ENCODE measurements at places on chromosomes 16 and 17.

DNA sequence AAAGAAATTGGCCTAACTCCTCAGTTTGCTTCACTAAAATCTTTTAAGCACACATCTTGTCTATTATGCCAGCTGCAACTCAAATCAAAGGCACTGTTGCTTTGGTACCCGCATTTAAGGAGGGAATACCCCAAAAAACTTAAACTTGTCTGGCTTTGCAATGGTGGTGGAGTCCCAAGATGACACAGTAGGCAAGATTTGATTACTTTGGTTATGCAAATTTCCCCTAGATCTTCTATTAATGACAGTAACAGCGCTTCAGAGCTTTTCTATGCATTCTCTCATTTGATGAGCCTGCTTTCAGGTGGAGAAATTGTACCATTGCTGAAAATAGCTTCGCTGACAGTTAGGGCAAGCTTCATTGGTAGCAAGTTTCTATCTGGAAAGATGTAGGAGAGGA lies 27.2 kb downstream of the WWOX start:
- no peak for DNase-seq

DNA sequence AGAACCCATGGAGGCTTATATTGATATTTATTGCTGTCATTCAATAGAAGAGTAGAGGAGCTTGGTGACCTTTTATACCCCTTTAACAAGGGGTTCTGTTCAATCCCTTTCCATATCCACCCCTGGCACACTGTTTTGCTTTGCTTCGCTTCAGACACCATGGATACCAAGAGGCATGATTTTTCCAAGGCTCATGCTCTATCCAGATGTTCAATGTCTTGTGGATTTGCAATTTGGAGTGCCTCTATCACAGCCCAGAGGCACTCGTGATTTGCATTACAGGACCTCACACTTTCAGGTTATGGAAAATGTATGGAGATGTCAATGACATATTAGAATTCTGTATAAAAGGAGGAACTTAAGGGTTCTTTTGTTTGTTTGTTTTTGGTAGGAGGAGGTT lies 21.5 kb downstream of the CFAP20 start:
- DNase-seq = no peak

DNA sequence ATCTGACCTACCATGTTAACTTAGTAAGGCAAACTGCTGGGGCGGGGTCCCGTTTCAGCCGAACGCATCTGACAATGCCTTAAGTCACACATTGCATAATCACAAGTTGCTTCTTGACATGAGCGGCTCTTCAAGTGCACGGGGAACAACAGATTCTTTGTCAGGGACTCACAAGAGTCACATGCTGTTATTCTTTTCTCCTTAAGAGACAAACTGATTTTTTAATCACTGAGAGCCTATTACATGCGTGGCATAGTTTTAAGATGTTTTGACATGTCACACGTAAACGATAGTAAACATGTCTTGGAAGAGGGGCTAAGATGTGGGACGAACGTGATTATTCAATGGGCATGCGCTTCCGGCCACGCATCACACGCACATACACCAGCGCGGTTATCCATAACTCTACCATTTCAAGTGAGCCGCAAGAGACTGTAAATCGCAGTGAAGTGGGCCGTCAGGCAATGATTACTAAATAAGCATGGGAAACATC lies 63.4 kb downstream of the ADCY9 start:
- no peak for DNase-seq

DNA sequence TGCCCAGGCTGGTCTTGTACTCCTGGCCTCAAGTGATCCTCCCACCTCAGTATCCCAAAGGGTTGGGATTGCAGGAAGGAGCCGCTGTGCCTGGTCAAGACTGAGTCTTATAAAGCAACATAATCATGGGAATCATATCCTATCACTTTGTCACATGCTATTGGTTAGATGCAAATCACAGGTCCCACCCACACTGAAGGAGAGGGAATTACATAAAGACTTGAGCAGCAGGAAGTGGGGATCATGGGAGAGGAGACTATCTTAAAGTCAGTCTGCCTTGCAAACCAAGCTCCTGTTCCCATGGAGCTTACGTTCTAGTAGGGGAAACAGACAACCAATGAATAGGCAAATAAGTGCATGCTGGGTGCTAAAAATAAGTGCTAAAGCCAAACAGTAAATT lies 28.3 kb upstream of the TENT4B start:
- no peak for DNase-seq

- DNase-seq = no peak
Measured at GRCh38 chr17:21211825-21212479, 2.0 kb downstream of the TMEM11 start.

DNA sequence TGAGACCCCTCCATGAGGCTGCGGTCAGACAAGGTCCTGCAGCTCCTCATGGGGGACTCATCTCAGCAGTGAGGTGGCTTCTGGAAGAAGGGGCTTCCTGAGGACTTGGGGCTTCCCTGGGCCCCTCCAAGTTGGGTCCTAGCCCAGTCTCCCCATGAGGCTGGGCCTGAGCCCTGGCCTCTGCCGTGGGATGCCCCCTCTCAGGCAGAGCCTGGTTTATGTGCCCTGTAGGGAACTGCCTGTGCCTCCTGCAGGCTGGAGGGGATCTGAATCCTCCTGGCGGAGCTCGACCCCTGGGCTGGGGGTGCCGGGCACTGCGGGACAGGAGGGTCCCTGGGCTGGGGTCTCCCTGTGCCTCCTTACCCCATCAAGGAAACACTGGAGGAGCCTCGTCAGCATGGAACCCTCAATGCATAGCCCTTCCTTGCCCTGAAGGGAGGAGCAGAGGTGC lies 45.8 kb downstream of the TNFRSF13B start:
- no peak for DNase-seq

- no peak for DNase-seq
Measured at GRCh38 chr17:73371836-73372235, 60.0 kb upstream of the CDC42EP4 start.

- DNase-seq = no peak
Measured at GRCh38 chr17:55272711-55273578, 8.2 kb downstream of the HLF start.

- DNase-seq = peak; percentile 36
Measured at GRCh38 chr17:1714980-1715802, 5.0 kb upstream of the TLCD2 start.

DNA sequence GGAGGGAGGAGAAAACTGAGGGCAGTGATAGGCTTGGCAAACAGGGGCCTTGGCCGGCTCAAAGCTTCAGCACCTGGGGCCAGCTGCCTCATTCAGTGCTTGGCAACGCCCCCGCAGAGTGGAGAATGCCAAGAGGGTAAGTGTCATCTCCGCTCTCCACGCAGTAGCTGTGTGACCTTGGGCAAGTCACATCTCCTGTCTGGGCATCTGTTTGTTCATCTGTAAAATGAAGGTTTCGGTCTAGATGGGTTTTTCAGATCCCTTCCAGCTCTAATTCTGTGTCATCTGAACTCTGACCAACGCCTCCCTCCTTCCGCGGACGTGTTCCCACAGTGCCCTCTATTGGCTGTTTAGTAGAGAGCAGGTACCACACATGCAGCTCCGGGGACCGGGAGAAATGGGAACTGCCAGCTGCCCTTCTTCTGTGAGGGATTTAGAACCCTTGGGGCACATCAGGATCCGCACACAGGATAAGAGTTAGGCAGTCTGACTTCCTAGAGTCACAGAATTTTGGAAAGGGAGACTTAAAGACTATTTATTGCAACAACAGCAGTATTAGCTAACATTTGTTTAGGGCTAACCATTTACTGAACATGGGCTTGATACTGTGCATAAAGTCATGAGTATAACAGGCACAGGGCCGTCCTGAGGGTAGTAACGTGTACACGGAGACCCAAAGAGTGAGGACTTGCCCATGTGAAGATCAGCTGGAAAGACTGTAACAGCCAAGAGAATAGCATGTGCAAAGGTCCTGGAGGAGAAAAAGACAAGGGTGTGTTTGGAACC lies 26.8 kb downstream of the GP2 start:
- peak; percentile 5 for DNase-seq
